BJ (cell line): ENCODE measurements at places on chromosomes 5 and 9.

DNA sequence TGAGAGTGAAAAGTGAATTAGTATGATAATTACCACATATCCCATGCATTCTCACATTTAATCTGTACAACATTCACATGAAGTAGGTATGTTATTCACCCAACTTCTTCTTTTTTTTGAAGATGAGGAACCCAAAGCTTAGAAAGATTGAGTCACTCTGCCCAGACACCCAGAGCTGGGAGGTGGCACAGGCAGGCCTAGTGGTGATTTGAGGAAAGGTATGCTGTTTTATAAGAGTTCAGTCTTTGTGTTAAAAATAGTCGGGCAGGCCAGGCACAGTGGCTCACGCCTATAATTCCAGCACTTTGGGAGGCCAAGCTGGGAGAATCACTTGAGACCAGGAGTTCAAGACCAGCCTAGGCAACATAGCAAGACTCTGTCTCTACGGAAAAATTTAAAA, 285.3 kb downstream of the NR3C1 start:
- no peak for DNase-seq

DNA sequence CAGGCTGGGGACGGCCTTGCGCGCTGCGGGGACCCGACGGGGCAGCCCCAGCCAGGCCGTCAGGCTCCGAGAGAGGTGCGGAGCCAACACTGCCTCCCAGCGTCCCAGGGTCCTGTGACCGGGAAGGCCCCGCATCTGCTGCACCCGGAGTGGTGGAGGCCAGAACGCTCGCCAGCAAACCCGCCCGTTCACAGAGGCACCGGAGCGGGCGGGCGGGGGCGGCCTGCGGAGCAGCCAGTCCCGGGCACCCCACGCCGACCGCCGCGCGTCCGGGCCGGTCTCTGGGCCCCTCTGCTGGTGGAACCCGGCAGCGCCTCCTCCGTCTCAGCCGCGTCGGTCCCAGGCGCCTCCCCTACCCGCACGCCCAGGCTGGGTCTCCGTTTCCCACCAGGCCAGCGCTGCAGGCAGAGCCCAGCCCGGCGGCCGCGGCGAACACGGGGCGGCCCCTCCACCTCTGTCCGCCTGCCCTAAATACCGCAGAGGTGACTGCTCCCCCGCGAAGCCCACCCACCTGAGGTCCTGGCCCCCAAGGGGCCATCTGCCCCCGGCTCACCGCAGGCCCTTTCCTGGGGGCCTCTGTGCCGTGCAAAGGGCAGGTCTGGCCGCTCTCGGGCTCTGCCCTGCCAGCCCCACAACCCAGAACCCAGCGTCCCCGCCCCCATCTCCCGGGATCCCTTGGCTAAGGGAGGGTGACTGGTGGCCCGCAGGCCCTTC, 15.9 kb downstream of the EXD3 start:
- DNase-seq, result no peak

GRCh38 chr5:116359592-116359991, 215.0 kb downstream of the SEMA6A start:
- DNase-seq, result no peak

DNA sequence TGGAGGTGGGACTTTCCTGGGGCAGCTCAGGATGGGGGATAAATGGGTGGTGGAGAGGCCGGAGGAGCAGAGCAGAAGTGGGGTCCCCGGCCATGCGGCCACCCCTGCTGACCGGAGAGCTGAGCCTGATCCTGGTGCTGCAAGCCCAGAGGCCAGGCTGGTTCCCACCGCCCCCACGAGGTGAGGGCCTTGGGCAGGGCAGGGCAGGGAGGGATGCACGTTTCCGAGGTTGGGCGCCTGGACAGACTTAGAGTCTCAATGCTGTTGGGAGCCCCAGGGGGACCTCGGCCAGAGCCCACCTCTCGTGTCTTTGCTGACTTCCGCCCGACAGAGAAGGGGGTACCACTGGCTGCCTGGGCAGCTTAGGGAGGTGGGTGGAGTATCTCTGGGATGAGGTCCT, 5.5 kb downstream of the OBP2A start:
- DNase-seq, result no peak

DNA sequence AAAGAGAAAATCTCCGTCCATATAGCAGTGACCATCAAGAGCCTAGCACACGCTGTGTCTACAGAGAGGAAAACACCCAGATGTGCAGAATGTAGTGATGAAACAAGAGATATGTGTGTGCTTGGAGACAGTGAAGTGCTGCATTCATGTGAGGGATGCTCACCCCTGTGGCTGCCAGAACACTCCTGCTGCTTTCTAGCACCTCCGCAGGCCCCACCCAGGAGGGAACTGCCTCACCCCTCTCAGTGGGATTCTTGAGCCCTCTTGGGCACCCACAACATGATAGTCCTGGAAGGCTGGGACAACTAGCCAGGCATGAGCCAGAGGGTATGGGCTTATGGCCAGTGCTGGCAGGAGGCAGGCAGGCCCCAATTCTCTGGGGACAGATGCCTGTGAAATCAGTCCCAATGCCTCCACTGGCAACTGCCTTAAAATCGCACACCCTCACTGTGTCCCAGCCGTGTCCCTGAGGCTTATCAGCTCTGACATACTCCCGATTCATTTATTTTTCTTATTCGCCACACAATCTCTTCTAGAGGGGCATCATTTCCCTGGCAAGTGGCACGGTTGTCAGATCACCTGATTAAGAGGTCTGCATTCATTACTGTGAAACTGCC, 73.2 kb upstream of the FSTL4 start:
- DNase-seq, result no peak

DNA sequence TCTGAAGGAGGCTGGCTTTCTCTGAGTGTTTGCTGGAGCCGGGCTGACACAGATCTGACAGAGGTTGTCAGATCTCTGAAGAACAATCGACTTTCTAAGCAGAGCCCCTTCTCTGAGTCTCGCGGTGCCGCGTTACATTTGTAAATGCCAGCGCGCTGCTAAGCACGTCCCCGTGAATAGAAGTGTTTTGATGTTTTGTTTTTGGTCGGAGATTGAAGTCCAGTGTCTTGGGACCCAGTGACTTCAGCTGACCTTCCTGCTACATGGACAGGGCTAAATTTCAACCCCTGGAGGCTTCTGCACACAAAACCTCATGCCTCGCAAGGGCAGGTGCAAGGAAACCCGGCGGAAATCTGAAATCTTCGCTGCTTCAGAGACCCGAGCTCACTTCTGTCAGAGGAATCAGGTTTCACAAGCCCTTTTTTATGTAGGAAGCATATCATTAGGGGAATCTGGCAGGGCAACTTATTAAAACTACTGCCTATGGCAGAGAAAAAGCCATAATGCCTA, 27.2 kb downstream of the NEUROG1 start:
- DNase-seq, result no peak

GRCh38 chr5:174706997-174707572, 17.3 kb upstream of the MSX2 start:
- DNase-seq, result no peak

DNA sequence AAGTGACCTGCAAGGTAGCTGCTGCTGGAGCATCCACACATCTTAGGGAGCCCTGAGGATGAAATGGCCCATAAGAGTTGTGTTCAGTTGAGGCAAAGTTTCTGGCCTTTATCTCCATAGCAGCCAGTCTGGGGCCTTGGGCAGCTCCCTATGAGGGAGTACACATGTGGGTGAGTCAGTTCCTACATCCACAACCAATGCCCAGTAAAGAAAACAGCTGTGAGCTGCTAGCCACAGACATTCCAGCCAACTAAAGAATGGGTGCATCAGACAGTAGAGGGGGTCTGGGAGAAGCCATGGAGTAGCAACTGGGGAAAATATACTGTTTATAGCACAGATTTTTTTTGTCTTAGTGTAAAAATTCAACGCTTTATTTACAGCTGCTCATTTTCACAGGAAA, 720.7 kb downstream of the TLE1 start:
- no peak for DNase-seq

DNA sequence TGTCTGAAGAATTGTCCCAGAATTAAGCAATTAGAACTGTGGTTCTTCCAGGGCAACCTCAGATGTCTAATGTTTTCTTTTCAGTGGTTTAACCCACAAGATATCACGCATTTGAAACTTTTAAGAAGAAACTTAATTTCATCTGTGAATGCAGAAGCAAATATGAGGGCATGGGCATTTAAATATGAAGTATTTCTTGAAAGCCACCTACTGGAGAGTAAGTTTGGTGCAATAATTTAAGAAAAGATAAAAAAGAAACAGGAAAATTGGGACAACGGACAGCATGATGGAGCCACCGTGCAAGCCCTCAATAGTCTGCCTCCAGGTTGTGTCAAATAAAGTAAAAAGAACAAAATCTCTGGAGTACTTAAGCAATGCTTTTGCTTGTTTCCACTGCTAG, 1.2 kb upstream of the CAPSL start:
- no peak for DNase-seq

GRCh38 chr5:56973473-56973872, 21.6 kb upstream of the MIER3 start:
- no peak for DNase-seq

GRCh38 chr9:20563917-20564316, 58.4 kb downstream of the MLLT3 start:
- no peak for DNase-seq

GRCh38 chr5:180315762-180316212, 23.9 kb upstream of the MAPK9 start:
- no peak for DNase-seq

DNA sequence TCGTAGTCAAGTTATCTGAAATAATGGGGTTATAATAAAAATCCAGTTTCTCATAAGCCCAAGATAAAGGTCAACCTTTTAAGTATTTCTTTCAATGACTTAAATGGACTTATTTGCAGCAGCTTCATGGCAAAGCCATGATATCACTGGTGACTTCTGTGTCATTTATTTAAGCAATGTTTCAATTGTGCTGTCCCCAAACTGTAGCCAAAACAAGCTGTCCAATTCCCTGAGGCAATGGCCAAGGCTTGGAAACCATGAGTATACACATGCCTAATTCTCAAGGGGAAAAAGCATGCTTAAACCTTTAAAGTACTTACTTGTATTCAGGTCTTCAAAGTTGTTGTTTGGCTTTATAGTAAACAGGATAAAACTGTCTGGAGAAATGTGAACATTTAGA, 376.4 kb upstream of the TNC start:
- DNase-seq, result no peak

DNA sequence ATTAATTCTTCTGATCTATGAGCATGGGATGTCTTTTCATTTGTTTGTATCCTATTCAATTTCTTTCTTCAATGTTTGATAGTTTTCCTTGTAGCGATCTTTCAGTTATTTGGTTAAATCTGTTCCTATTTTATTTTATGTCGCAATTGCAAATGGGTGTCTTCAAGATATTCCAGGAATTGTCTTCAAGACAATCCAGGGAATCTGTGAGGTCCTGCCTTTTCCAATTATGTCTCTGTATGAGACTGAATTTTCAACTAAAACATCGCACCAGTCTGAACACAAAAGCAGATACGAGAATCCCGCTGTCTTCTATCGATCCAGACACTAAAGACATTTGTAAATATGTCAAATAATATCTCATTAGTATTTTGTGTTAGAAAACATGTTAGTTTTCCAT, 485.5 kb downstream of the BNC2 start:
- DNase-seq, result no peak

DNA sequence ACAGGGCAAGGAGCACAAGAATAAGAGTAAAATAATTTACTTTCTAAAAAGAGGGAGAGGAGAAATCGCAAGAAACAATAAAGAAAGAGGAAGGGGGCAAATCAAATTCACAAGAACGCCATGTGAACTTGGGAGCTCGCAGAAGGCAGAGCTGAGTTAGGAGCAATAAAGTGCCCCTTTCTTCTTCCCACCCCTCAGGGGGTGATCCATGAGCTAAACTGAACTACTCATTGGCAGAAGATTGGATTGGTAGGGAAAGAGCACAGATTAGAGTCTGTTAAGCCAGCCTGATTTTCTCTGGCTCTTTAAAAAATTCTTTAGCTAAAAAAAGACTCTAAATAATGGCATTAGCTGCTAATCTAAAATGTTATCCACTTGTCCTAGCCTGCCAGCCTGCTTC, 307.5 kb downstream of the EBF1 start:
- DNase-seq, result no peak
